ENCODE measurements at places on chromosomes 3 and 15.

- no peak for DNase-seq
These were observed 153.4 kb upstream of the PFN2 start for GRCh38 chr3:150124142-150124541.

- DNase-seq = no peak
These were observed 36.2 kb upstream of the ACTL6A start for GRCh38 chr3:179526482-179526881.

DNA sequence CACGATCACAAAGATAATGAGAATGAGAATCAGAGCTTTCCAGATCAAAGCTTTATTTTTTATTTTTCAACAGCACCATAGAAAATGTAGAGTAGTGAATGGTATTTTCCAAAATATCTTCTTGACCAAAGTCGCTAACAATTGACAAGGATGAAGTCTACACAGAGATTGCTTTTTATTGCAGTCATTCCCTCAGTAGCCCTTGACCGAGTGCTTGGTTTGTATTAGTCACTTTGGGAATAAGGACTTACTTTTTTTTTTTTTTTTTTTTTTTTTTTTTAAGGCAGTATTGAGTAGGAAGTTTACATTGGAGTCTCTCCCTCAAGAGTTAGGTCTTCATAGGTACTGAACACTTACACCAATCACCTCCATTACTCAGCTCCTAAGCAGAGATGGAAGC is 39.8 kb downstream of the THRB start:
- no peak for DNase-seq

GRCh38 chr3:42492508-42493080 is 9.8 kb upstream of the VIPR1 start:
- peak; percentile 29 for DNase-seq

DNA sequence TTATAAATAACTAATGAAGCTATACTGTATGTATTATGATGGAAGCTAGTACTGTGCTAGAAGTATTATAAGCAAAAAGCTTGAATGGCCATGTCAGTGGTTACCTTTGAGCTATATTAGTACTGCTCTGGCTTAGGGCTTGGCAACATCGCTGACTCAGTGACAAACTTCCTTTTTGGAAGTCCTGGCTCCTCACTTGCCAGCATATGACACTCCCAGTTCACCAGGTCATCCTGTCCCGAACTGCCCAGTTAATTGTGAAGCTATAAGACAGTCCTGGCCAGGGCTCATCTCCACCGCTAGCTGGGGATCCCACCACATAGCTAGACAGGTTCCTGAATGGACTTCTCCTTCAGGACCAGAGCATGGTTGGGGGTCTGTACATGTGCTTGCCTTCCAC is 31.9 kb downstream of the RAB8B start:
- no peak for DNase-seq

- no peak for DNase-seq
These were observed 60.3 kb downstream of the CHRD start for GRCh38 chr3:184440151-184440550.
